ENCODE measurements at places on chromosomes 16 and 17. TPM values are rescaled to one million over a fixed set of nuclear protein-coding genes. Genes with fewer than 3 reads are reported as not detected.

GRCh38 chr16:4894276-4895150, 42.4 kb downstream of the PPL start:
- no peak for DNase-seq

GRCh38 chr16:86346034-86346433, 164.3 kb upstream of the FOXF1 start:
- no peak for DNase-seq

The CBX2 gene
- 9.0 TPM for total RNA-seq

The AIPL1 gene
- total RNA-seq = not detected

The HBA1 gene
- total RNA-seq = 4.4 TPM

DNA sequence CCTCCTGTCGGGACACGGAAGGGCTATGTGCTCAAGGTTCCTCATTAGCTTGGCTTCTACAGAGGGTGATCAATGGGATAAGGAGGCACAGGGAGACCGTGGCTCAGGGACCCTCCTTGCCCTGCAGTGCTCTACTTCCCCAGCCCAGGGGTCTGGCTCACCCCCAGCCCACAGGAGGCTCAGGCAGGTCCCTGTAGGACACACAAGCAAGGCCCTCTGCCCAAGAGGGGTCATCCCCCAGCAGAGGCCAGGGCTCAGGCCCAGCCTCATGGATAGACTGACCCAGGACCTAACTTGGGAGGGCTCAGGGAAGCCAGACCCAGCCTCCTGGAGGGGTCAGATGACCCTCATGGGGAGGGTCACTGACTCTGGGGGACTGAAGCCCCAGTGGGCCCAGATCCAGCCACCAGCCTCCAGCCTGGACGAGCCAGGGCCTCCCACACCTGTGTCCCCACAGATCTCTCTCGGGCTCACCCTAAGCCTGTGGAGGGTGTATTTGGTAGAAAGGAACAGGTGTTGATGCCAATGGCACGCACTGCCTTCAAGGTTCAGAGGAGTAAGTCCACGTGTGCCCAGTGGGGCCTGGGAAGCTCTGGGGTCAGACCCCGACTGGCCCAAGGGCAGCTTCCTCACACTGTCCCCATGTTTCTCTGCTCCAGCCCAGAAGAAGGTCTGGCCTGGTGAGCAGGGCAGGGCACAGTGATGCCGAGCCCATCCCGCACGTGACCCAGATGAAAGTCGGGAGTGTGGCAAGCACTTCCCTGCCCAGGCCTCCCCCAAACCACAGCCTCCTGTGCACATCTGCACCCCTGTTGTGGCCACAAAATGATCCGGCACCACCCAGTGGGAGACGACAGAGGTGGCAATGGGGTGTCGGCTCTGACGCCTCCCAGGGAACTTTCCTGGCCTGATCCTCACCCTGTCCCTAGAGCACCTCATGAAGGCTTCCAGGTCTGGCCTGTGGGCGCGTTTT, 10.9 kb upstream of the KRTAP17-1 start:
- DNase-seq = no peak

- DNase-seq = no peak
Measured at GRCh38 chr16:66575060-66575459, 4.2 kb upstream of the CMTM2 start.

The ITGAL gene
- total RNA-seq = 0.54 TPM

DNA sequence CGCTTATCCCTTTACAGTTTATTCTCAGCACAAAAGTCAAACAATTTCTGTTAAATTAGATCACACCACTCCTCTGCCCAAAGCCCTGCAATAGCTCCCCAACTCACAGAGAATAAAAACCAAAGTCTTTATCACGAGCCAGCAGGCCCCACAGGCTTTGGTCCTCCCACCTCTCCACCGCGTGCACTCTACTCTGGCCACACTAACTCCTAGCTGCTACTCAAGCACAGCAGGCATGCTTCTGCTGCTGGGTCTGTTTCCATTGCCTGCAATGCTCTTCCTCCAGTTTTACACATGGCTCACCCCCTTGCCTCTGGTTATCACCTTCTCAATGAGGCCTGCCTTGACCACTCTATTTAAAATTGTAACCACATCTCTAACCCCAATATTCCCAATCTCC, 27.6 kb downstream of the HELZ start:
- no peak for DNase-seq

The NOL3 gene
- total RNA-seq = 27.9 TPM

DNA sequence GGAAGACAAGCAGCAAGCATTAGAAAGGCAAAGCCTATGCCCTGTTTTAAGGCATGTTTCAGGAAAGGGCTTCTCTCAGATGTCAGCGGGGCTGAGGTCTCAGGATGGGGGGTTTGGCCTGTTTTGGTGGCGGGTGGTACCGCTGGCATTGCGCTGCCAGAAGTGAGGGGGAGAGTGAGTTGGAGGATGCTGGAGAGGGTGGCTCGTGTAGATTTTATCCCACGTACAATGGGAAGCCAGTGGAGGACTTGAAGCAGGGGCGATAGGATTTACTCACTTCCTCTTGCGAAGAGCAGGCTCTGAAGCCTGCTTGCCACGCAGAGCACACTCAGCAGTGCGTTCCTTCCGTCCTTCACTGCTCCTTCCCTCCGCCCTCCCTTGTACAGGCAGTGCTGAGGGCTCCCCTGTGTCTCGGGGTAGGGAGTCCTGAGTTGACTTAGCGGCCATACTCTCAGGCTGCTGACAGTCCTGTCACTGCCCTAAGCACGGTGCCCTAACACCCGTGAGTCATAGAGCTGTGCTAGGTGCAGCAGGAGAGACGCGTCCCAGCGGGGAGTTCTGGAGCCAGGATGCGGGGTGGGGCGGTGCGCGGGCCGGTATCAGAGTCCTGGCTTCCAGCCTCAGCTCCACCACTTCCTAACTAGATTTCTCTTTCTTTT, 113.1 kb downstream of the SNX29 start:
- DNase-seq = no peak

DNA sequence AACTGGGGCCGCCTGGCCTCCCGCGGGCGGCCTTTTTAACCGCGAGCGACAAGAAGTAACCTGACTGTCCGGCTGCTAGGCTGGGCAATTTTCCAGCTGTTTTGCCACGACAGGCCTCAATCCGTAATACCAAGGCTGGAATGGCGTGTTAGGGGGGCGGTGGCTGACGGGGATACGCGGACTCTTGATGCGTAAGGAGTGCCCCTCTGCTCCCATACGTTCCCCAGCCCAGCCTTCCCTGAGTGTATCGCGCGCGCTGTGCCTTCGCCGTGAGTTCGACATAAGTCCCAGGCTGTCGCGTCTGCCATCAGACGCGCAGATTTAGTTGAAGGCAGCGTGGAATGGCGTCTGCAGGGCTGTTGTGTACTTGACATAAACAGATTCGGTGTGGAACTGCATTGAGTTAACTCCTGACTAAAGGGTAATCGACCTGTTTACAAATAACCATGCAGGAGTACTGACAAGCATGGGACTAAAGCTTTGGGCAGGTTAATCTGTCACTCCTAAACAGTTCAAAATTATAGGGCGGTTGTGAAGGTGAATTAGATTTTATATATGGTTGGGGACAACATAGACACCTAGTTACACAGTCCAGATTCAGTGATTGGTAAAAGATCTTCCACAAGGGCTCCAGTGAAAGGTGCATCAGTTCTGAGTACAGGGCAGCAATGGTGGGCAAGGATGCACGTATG, 16.6 kb upstream of the ERN1 start:
- no peak for DNase-seq

DNA sequence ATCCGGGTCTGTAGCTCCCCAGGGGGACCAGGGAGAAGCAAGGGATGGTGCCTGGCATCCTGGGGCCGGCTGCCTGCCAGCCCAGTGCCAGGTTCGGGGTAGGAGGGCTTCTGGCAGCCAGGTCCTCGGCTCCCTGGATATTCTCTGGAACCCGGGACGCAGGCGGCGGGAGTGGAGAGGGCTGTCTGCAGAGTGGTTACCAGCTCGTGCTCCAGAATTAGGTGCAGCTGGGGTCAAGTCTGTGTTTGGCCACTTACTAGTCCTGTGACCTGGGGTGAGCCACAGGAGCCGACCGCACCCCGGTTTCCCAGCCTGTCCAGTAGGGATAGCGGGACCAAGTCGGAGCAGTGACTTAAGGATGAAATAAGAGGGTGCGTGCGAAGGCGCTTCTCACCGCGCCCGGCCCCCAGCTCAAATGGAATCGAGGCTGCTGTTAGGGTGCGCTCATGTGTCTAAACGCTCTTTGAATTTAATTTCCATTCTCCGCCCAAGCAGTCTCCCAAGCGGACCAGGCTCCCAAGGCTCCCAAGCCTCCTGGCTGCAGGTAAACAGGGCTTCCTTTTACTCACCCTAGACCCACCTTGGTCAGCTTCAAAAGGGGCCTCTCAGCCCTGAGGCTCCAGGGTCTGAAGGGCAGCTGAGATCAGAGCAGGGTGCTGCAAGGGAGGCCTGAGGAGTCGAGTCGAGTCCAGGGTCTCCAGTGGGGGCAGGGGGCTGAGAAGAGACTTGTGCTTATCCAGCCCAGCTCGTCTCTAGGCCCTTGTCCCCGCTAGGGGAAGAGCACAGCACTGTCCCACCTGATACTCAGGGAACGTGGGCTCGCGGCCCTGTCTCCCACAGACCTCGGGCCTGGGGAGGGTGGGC, 28.3 kb upstream of the ZNF469 start:
- DNase-seq = no peak

- DNase-seq = no peak
Measured at GRCh38 chr16:23821875-23822688, 13.7 kb upstream of the PRKCB start.

GRCh38 chr17:78621720-78622490, 44.7 kb upstream of the DNAH17 start:
- no peak for DNase-seq

DNA sequence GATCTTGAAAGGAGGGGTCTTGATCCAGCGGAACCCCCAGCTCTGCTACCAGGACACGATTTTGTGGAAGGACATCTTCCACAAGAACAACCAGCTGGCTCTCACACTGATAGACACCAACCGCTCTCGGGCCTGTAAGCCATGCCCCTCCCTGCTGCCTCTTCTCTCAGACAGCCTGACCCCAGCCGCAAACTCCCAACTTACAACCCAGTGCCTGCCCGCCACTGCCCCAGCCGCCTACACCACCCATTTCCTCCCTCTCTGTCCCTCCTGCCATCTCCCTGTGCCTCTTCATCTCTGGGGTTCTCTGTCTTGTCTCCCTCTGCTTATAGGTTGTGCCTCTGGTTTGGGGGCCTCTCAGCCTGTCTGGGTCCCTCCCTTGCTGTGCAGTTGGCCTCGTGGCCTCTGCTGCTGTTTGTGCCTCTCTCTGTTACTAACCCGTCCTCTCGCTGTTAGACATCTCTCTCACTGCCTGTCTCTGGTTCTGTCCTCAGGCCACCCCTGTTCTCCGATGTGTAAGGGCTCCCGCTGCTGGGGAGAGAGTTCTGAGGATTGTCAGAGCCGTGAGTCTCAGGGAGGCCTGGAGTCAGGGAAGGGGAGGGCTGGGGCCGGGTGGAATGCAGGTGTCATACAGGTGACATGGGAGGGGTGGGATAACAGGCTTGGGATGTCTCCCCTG, 9.6 kb downstream of the ERBB2 start:
- DNase-seq = no peak

GRCh38 chr17:39563476-39563875, 44.2 kb downstream of the NEUROD2 start:
- DNase-seq = no peak

The MLST8 gene
- total RNA-seq = 91.1 TPM

GRCh38 chr17:78888941-78889518, 14.0 kb downstream of the CEP295NL start:
- no peak for DNase-seq

DNA sequence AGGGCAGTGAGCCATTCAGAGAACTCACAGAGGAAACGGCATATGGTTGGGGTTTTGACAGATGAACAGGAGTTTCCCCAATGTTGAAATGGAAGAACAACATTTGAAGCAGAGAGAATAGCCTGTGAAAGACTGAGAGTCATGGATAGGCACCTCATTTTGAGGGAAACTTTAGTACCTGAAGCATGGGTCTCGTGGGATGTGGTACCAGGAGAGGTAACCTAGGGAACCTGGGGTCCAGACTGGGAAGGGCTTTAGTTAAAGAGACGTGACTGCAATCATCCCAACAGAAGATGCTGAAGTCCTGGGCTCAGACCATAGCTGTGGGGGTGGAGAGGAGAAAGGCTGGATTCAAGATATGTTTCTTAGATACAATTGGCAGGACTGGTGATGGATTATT, 137.8 kb upstream of the CCL2 start:
- DNase-seq = no peak

GRCh38 chr17:68343976-68344375, 52.7 kb downstream of the ARSG start:
- DNase-seq = no peak

- DNase-seq = no peak
Measured at GRCh38 chr17:15884731-15885130, 60.2 kb upstream of the ADORA2B start.

DNA sequence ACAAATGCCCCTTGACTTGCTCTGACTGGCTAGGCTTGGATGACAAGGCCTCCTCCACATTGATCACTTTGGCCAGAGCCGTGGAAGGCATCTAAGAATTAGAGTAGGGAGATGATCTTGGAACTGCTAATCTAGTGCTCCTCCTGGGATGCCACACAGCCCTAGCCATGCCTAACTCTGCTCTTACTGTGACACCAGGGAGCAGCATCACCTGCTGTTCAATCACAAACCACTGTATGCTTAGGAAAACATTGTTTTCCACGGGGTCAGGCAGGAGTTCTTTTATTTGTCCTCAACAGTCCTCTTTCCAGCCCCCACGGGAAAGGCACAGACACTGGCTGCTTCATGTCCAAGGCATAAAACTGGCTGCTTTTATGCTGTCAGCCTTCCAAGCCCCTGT, 46.3 kb downstream of the C16orf78 start:
- no peak for DNase-seq

The DVL2 gene
- total RNA-seq = 84.2 TPM

DNA sequence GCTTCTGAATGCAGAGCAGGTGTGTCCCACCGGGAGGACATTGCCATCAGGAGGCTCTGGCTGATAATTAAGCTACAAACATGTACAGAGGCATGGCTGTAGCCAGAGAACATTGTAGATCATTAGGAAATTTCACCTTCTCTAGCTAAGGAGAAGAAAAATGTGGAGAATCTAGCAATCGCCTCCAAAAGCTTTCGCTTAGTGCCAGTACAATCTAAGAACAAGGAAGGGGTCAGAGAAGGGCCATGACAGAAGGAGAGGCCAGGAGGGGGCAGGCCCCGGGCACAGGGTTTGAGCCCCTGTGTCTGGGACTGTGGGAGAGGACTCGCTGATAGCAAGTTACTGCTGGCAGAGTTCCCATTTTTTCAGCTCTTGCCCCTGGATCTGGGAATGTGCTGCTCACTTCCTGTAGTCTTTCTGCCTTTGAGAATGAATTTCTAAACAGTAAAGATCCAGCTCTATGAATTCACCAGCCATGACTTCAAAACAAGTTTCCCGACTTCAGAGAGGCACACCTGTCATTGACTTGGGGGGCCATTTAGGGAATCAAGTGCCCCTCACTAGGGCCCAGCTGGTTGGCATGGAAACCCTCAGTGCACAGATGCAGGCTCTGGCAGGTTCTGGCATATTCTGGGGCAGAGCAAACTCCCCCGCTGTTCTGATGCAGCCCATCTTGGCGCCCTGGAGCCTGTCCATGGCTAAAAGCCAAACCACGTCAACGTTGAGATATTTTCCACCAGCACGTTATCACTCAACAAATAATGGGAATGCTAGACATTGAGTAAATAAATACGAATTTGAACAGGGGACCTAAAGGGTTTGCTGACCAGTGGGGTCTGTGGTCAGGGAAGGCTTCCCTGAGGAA, 59.5 kb upstream of the CACNG4 start:
- DNase-seq = no peak

GRCh38 chr16:29653471-29653870, 9.6 kb upstream of the SPN start:
- DNase-seq = no peak
